Naive thymus-derived CD4-positive, alpha-beta T cell (primary cell): ENCODE measurements at places on chromosomes 12 and 14. TPM values are rescaled to one million over a fixed set of nuclear protein-coding genes. Genes with fewer than 3 reads are reported as not detected.

The IAPP gene
- polyA plus RNA-seq = not detected

The CMA1 gene
- not detected for polyA plus RNA-seq

The CLMN gene
- 1.2 TPM for polyA plus RNA-seq

- H3K4me1 ChIP-seq = no peaks in the 10 kb centered on the region
- H3K36me3 ChIP-seq = no peaks in the 10 kb centered on the region
- no peaks in the 10 kb centered on the region for H3K27me3 ChIP-seq
Measured at GRCh38 chr12:24404086-24404815, 454.8 kb upstream of the SOX5 start.

The TGFB3 gene
- 0.58 TPM for polyA plus RNA-seq

- no peaks in the 10 kb centered on the region for H3K36me3 ChIP-seq
- no peak overlapping the region for H3K4me3 ChIP-seq
- no peaks in the 10 kb centered on the region for H3K4me1 ChIP-seq
- no peak for DNase-seq
- no peaks in the 10 kb centered on the region for H3K27me3 ChIP-seq
- no peak overlapping the region for H3K27ac ChIP-seq
Measured at GRCh38 chr14:100419856-100420255, 96.7 kb downstream of the SLC25A47 start.

The ZNF891 gene
- polyA plus RNA-seq = 0.89 TPM

The MRPL52 gene
- 189 TPM for polyA plus RNA-seq

The MYO1A gene
- polyA plus RNA-seq = 0.68 TPM
